ENCODE measurements at places on chromosomes 13 and 19.
A peak's percentile ranks its signal among the peaks of the same experiment; 100 is the strongest.

DNA sequence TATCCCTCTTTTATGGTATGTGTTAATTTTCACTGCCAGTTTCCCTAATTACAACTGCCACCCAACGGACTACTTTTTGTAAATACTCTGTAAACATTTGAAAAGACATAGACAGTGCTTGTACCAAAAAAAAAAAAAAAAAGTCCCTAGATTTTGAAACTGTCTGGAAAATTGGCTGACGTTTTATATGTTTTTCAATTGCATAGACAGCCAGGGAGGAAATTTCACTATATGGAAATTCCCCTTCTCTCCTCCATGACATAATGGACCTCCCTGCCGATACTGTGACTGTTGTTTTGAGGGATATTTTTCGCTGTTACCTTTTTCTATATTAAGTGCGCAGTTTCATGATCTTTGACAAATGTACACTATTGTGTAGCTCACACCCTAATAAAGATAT is 43.4 kb downstream of the C13orf42 start:
- no peak for DNase-seq

DNA sequence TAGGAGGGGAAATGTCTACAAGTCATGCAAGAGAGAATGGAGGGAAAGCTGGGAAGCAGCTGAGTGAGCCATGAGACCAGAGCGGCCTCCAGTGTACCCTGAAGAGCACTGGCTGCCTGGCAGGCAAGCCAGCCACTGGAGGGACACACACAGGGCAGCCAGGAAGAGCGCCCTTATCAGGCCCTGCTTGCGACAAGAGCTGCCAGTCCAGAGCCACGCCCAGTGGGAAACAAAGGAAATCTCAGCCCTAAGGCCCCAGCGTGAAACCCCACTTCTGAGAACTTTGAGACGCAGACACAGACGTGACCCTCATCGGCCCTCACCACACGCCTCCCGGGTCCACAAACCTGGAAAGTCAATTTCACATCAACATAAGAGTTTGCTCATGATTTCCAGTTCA is 105.0 kb downstream of the STK24 start:
- no peak for DNase-seq

DNA sequence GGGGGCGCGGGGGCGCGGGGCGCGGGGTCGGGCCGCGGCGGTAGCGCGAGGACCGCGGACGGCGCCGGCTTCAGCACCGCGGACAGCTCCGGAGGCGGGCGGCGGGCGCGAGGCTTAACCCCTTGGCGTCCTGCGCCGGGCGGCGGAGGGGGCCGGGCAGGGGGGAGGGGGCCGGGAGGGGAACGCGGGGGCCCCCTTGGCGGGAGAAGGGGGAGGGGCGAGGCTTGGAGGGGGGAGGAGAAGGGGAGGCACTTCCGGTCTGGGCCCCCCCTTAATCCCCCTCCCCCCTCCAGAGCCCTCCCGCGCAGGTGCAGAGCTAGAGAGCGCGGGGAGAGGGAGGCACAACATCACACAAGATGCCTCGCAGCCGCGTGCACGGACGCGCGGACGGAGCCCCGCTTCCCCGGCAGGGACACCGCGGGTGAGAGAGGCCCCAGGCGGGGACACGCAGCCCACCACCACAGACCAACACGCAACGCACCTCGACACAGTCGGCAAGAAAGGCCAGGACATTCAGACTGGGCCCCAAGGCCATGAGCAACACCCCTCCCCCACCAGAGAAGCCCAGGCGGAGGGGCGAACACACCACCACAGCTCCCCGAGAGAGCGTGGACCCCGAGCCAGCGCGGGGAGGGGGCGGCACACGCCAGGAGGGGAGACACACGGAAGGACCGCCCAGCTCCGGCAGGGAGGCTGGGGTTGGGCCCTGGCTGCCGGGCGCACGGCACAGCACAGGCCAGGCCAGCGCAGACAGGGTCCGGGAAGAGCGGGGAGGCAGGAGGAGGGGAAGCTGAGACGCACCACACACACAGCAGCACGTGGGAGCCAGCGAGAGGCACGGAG is 24.1 kb downstream of the SHANK1 start:
- peak; percentile 52 for DNase-seq

DNA sequence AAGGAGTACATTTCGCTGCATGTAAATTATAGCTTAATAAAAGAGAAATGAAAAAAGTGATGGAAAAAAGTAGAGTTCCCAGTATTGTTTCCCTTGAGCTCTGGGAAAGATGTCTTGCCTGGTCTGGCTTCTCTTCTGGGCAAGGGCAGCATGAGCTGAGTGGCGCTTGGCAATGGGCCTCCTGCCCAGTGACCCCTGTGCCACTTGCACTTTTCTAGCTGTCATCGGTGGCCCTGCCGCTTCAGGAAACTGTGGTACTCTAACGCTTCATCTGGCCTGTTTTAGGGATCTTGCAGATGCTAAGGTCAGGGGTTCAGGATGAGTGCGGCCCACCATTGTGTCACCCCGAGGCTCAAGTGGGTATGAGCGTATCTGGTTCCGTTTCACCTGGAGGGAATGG is 161.4 kb downstream of the MTUS2 start:
- DNase-seq = no peak

- DNase-seq = no peak
Observed at GRCh38 chr19:39449116-39449797, 3.9 kb downstream of the SUPT5H start.

DNA sequence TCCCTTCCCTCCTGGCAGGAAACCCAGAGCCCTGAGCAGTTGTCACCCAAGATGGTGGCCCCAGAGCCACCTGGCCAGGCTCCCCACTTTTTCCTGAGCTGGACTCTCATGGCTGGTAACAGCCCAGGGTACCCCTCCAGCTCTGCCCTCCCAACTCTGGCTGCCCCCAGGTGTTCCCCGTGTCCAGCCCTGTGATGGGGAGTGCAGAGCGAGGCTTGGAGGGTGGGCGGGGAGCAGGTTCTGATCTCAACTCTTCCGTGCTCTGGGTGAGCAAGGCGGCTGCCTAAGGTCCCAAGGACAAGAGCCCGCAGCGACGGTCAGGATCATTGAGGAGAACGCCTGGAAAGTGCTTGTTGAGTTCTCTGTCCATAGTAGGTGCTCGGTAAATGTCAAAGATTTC is 54.7 kb upstream of the GAS6 start:
- DNase-seq = no peak

DNA sequence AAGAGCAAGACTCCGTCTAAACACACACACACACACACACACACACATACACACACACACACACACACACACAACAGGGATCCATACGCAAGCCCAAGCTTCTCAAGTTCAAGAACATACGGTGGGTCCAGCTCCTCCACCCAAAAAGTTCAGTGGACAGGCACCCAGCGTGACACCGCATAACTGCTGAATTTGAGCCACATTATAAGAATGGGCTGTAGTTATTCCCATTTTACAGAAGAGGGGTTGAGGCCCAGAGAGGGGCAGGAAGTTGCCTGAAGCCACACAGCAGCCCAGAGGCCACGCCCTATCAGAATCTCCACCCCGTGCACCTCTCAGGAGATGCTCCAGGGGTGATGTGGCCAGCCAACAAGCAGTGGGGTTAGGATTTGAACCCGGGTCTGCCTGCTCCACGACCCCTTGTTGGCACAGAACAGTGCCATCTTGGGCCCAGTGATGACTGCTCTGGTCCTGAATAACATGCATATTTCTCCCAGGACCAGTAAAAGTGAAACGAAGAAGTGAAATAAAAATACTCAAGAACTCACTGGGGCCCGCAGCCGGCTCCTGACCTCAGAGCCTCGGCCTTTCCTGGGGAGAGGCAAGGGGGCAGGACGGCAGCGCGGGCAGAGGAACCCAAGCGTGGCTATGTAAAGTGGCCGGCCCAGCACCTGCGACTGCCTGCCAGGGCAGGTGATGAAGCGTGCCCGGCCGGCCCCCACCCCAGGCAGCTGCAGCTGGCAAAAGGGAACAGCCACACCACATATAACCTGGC is 61.9 kb downstream of the AP1M1 start:
- DNase-seq = no peak

DNA sequence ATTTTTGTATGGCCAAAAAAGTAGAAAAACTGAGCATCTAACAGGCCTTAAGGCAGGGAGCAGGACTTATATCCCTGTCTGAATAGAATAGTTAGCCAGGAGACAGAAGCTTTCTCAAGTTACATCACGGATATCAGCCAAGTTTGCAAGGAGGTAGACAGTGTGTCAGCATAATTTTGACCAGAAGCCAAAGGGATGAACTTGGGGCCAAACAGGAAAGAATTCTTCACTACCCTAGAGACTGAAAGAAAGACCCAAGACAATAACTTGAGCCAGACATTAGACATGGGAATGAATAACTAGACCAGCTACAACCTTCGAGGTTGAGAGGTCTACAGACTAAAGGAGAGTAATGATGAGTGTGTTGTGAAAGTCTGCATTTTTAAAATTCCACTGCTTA is 48.1 kb upstream of the PCDH9 start:
- DNase-seq = no peak

DNA sequence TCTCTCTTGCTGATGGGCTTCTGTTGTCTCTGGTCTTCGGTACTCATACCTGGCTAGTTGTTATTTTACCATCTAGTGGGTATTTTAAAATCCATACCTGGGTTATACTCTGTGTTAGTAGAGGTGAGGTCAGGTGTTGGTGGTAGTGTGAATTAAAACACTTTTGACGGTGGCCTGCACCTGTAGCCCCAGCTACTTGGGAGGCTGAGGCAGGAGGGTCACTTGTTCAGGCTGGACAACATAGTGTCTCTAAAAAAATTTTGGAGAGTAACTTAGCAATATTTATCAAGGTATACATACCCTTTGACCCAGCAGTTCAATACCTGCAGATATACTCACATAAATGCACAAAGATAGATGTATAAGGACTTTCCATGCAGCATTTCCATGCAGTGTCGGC is 55.4 kb downstream of the GSX1 start:
- DNase-seq = no peak

GRCh38 chr13:110950356-110950755 is 35.5 kb upstream of the ANKRD10 start:
- DNase-seq = no peak

DNA sequence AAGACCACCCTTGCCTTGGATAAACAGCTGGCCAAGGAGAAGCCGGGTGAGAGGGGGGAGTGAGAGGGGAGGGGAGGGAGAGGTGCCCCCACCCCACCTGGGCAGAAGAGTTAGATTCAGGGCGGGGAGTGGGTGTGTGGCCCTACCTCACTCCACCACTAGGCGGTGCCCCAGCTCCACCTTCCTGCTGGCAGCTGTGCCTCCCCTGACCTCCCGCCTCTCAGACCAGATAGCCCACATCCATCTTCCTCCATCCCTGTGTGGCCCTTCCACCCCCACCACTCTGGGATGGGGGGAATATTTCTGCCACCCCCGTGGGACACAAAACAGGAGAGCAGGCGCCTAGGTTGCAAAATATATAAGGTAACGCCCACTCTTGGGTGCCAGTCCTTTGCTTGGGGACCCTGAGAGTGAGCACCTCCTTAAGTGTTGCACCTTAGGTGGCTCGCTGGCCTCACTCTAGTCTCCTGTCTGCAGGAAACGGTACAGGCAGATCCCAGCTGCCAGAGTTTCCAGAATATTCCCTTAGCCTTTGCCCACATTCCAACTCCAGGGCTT is 13.8 kb upstream of the EHD2 start:
- DNase-seq = peak; percentile 47

DNA sequence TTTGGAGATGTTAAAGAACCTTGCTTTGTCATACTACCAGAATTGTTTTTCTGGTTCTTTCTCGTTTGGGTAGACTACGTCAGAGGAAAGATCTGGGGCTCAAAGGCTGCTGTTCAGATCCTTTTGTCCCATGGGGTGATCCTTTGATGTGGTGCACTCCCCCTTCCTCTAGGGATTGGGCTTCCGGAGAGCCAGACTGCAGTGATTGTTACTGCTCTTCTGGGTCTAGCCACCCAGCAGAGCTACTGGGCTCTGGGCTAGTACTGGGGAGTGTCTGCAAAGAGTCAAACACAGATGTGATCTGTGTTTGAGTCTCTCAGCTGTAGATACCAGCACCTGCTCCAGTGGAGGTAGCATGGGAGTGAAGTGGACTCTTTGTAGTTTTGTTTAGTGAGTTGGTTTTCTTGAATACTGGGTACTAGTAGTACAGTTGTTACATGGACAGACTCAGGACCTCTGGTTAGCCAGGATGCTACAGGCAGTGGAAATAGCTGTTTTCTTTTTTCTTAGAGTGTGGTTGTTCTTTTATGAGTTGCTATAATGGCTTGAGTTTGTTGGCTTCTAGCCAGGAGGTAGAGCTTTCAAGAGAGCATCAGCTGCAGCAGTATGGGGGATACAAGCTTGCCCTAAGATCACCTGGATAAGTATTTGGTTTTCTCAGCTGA is 34.4 kb downstream of the DNAJC15 start:
- no peak for DNase-seq

GRCh38 chr13:93286047-93286446 is 59.4 kb downstream of the GPC6 start:
- no peak for DNase-seq

GRCh38 chr19:1465191-1466016 is 13.6 kb downstream of the C19orf25 start:
- peak; percentile 44 for DNase-seq

DNA sequence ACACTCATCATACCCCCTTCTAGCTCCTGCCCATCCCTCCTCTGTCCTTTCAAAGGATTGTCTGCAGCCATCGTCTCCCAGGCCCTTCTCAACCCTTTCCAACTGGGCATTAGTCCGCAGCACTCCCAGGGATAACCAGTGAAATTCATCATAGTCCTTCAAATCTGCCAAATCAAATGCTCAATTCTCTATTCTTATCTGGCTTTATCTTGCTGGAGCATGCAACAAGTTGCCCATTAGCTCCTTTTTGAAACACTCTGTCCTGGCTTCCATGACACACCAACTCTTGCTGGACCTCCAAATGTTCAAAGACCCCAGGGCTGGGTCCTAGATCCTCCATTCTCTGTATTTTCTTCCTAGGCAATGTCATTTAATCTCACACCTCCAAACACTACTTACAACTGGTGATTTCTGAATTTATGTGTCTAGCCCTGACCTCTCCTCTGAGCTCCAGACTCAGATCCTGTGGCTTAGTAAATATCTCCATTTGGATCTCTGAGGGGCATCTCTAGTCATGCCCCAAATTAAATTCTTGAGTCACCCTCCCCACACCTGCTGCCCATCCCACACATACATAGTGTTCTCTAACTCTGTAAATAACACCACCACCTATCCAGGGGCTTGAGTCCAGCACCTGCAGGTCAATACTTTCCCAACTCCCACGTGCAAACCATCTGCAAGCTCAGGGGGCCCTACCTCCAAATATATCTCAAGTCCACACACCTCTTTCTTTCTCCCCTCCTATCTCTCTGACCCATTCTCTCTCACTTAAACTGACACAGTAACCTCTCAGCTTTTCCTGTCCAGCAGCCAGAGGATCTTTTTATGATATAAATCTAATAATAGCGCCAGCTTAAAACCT is 9.1 kb upstream of the ANKRD10 start:
- no peak for DNase-seq

DNA sequence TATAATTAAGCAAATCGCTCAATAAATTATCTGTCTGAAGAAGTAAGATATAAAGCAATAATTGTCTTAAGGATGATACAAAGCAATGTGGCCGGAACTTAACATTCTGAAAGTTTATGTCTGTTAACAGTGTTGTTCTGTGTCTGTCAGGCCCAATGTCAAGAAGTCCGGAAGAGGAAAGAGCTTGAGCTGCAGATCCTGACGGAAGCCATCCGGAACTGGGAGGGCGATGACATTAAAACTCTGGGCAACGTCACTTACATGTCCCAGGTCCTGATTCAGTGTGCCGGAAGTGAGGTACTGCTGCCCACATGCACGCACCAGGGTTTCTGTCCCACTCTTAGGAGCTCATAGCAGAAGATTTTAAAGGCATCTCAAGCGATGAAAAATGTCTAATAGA is 45.1 kb upstream of the TEX29 start:
- no peak for DNase-seq

- no peak for DNase-seq
Observed at GRCh38 chr13:78383071-78383484, 220.3 kb downstream of the POU4F1 start.

- no peak for DNase-seq
Observed at GRCh38 chr13:113171250-113172125, 13.0 kb downstream of the PROZ start.
